ENCODE measurements at places on chromosomes 16 and 17.
A peak's percentile ranks its signal among the peaks of the same experiment; 100 is the strongest.

DNA sequence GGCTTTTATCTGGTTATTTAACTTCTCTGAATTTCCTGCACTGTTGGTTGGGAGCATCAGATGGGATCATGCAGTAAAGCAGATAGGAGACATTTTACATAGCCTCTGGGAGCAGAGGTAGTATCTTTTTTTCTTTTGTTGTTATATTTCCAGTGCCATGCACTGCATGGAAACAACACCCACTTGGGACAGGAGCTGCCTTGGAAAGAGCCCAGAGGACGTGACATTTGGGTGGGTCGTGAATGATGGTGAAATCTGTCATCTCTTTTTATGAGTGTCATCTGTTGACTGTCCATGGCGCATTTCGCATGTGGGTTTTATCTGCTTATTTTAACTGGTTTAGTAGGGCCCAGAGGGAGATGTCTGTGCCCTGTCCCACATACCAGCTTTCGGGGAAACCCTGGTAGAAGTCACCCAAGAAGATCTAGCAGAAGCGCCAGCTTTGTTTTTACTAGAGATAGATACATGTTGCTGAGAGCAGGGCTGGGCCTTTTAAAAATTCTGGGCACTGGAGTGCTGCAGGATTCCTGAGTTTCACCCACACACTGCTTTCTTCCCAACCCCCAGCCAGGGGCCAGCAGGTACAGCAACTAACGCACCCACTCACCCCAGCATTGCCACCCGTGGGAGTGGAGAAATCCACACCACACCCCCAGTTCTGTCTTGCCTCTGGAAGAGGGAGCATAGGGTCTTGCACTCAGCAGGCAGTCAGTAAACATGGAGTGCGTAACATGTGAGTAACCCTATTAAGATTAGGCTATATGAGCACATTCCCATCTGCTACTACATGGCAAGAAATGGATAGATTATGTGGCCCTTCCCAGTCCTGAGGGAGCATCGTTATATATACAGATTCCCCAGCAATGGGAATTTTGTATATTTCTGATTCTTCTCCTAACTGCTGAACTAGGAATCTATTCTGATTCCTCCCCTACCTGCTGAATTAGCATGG lies 8.4 kb upstream of the TERF2 start:
- DNase-seq = no peak
- H3K4me3 ChIP-seq = no peak overlapping the region
- H3K36me3 ChIP-seq = no peaks in the 10 kb centered on the region
- H3K27me3 ChIP-seq = no peaks in the 10 kb centered on the region

GRCh38 chr17:14471052-14471451 lies 170.2 kb downstream of the HS3ST3B1 start:
- H3K27me3 ChIP-seq = no peaks in the 10 kb centered on the region
- DNase-seq = peak; percentile 51
- peak overlapping the region; percentile 41 for H3K27ac ChIP-seq
- peaks cover 13% of the 10 kb centered on the region for H3K4me1 ChIP-seq
- no peaks in the 10 kb centered on the region for H3K36me3 ChIP-seq

DNA sequence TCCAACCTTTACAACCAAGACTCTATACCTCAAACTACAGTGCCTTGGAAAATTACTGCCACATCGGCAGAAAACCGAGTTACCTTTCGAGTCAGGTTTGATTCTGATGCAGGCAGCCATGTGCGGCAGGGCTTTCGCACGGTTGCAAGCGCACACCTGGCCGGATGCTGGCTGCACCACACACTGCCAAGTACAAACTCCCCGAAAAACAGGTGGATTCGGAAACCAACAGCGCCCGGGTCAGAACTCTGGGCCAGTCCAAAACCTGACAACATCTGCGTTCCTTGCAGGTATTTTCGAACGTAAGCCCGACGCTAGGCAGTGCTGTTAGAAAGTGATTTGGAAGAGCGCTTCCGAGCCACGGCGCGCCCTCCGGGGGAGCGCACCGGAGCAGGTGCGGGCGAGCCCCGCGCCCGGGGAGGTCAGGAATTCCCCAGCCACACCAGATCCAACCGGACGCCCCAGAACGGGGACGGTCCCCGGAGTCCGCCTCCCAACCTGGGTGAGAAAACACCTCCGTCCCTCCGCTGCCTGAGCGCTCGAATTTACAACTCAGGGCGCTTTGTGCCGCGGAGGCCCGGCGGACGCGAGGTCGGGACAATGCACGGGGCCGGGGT lies 1.2 kb downstream of the USP7 start:
- H3K4me3 ChIP-seq = peak overlapping the region; percentile 98
- H3K27me3 ChIP-seq = no peaks in the 10 kb centered on the region
- peaks cover 5% of the 10 kb centered on the region for H3K36me3 ChIP-seq

DNA sequence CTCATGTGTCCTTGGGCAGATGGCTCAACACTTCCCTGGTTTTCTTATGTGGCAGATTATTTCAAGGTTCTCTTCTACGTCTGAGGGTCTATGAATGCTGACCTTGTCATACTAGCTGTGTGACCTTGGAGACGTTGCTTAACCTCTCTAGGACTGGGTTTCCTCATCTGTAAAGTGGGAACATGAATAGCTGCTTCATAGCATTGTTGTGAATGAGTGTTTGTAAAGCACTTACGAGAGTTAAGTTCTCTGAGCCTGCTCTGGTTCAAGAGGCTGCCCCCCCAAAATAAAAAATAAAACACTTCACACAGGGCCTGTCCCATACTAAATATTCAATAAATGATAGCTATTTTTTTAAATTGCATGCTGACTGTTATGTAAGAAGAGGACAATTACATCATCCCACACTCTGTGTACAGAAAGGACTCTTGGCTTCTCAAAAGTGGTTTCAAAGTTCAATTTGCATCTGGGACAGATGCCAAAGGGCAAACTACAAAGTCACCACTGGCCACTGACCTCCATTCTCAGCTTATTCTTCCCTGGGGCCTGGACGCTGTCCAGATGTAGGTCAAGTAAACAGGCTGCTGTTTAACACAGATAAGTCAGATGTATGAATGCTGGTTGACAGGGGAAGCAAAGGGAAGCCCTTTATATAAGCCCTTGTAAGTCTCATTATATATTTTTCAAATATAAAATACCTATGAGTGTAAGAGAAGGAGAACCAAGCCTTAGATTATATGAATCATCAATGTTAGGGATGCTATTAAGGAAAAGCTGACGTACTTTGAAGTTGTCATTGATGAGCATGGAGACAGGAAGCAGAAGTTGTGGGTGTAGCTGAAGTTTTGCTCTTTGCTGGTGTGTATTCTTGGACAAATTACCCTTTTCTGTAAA lies 15.4 kb upstream of the NDEL1 start:
- H3K4me1 ChIP-seq = no peaks in the 10 kb centered on the region
- no peak overlapping the region for H3K4me3 ChIP-seq
- peaks cover 23% of the 10 kb centered on the region for H3K27me3 ChIP-seq
- H3K27ac ChIP-seq = no peak overlapping the region
- DNase-seq = peak; percentile 80
- H3K36me3 ChIP-seq = no peaks in the 10 kb centered on the region
